ENCODE measurements at places on chromosomes 2 and 18.
A peak's percentile ranks its signal among the peaks of the same experiment; 100 is the strongest.

GRCh38 chr2:235544689-235544969, 50.8 kb downstream of the AGAP1 start:
- no peak for DNase-seq

GRCh38 chr2:85846411-85846810, 42.4 kb downstream of the ST3GAL5 start:
- DNase-seq: no peak

DNA sequence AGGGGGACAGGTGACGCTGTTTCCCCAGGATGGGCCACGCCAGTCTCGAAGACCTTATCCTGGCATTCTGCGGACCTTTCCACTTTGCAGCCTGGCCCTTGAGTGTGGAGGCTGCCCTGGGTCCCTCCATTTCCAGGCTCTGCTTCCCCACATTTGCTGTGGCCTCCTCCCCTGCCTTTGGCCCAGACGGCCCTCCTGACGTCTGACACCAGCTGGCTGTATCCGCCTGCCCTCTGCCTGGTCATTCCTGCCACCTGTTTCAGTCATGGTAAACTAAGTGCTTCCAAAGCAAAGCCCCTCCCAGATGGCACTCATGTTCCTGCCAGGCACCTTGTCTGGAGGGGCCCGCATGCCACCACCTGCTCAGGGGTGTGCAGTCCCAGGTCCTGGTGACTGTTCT, 95.1 kb downstream of the ASB1 start:
- DNase-seq: no peak

- no peak for DNase-seq
Measured at GRCh38 chr18:26710470-26711096, 154.9 kb downstream of the AQP4 start.

- no peak for DNase-seq
Measured at GRCh38 chr2:84897773-84898172, 7.7 kb upstream of the TMSB10 start.

GRCh38 chr2:73886357-73886756, 6.5 kb upstream of the ACTG2 start:
- no peak for DNase-seq

DNA sequence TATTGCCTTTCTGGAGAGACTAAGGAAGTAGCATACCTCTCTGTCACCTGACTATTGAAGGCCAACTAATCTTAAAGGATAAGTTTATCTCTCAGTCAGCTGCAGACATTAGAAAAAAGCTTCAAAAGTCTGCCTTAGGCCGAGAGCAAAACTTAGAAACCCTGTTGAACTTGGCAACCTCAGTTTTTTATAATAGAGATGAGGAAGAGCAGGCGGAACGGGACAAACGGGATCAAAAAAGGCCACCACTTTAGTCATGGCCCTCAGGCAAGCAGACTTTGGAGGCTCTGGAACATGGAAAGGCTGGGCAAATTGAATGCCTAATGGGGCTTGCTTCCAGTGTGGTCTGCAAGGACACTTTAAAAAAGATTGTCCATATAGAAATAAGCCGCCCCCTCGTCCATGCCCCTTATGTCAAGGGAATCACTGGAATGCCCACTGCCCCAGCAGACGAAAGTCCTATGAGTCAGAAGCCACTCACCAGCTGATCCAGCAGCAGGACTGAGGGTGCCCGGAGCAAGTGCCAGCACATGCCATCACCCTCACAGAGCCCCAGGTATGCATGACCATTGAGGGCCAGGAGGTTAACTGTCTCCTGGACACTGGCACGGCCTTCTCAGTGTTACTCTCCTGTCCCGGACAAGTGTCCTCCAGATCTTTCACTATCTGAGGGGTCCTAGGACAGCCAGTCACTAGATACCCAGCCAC, 61.5 kb upstream of the FAM98A start:
- DNase-seq: no peak

GRCh38 chr2:155815851-155816250, 516.7 kb downstream of the NR4A2 start:
- DNase-seq: no peak

- DNase-seq: no peak
Measured at GRCh38 chr2:65800998-65801397, 368.6 kb upstream of the SPRED2 start.

DNA sequence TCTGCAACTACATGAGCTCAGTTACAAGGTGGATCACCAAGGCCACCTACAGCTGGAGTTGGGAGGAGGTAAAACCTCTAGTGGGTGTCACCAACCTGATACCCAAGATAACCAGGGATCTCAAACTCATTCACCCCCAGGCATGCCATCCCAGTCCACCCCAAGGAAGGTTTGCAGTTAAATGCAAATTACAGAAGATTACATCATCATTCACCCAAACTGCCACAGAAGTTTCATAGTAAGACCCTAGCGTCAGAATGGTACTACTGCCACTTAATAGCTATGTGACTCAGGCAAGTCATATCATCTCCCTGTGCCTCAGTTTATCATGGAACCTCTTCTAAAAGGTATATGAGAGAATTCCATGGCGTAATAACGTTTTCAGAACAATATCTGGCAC, 111.2 kb downstream of the MYO5B start:
- no peak for DNase-seq

DNA sequence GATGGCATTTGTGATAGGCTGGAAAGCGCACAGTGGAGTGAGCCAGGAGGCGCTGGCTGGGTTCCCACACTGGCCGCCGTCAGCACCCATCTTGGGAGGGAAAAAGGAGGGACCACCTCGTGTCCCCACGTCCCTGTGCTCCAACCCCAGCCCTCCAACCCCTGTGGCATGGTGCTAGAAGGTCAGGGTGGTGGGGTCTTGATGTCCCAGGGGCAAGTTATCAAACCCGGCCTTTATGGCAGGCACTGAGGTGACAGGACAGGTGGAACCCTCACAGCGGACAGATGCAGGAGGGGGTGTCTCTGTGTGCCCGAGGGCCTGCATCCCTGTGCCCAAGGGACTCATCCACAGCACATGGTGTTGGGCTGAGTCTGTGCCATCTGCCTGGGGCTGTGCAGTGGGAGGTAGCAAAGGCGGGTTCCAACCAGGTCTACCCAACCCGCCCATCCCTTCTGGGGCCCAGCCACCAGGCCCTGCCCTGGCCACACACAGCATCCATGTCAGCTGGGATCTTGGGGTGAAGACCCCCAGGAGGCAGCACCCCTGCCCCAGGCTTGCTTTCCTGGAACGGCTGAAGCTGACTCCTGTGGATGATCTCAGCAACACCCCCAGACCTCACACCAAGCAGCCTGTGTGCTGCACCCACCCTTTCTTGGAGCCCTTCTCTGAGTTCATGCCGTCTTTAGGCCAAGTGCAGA, 246.1 kb downstream of the NDUFA10 start:
- DNase-seq: peak; percentile 33

GRCh38 chr2:189580241-189580651, 340 bp downstream of the SLC40A1 start:
- peak; percentile 60 for DNase-seq

DNA sequence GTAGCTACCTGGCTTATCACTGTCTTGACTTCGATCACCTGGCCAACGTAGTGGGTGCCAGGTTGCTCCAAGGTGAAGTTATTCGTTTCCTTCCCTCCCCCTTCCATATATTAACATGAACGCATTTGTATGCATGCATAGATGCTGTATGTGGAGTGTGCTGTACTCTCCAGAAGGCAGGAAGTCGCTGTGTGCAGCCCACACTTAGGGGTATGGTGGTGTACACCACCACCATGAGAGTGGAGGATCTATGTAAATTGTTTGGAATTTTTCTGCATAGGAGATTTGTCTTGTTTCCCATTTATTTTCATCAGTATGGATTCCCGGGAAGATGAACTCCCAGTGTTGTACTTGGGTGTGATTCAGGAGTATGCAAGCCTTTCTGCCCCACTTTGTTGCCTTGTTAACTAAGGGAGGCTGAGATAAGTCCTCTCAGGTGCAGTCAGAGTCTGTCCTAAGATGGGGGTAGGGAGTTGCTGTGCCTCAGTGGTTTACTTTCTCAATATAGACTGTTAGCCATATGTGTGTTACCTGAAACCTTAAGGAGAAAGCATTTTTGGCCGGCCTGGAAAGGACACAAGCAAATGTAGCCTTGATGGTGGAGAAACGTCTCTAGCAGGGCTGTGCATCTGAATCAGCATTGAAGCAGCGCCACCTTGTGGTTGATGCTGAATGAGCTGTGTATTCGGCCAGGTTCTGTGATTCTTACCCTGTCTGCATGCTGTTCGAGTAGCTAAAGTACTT, 149.8 kb downstream of the TANC1 start:
- peak; percentile 85 for DNase-seq

- DNase-seq: no peak
Measured at GRCh38 chr2:234091883-234092282, 41.4 kb downstream of the SPP2 start.

GRCh38 chr18:6256521-6256920, 158.2 kb downstream of the L3MBTL4 start:
- no peak for DNase-seq

GRCh38 chr2:127620866-127621265, 25.1 kb upstream of the GPR17 start:
- no peak for DNase-seq

DNA sequence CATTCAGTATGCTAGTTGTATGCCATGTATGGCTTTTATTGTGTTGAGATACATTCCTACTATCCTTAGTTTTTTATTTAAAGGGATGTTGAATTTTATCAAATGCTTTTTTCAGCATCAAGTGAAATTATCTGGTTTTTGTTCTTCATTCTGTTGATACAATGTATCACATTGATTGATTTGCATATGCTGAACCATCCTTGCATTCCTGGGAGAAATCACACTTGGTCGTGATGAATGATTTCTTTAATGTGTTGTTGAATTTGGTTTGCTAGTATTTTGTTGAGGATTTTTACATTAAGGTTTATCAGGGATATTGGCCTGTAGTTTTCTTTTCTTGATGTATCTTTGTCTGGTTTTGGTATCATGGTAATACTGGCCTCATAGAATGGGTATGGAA, 49.7 kb downstream of the CD28 start:
- no peak for DNase-seq

DNA sequence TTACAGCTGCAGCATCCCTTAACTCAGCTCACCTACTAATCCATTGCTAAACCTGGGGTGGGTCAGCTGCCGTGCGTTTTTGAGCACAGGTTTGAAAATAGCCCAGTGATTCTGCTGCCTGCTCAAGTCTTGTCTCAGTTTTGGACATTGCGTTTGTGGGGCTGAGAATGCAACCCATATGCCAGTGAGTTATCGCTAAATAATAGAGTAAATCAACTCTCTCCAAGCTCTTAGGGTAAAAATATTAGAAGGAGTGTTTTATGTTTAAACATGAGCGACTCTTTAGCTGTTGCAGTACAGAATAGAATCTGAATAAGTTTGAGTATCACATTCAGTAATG, 2.1 kb downstream of the TSHZ1 start:
- no peak for DNase-seq

- no peak for DNase-seq
Measured at GRCh38 chr2:83368916-83369315, 1090.2 kb downstream of the SUCLG1 start.

GRCh38 chr2:37402636-37403035, 58.2 kb downstream of the QPCT start:
- DNase-seq: peak; percentile 7

- DNase-seq: no peak
Measured at GRCh38 chr2:110726285-110726684, 6.1 kb upstream of the ACOXL start.

DNA sequence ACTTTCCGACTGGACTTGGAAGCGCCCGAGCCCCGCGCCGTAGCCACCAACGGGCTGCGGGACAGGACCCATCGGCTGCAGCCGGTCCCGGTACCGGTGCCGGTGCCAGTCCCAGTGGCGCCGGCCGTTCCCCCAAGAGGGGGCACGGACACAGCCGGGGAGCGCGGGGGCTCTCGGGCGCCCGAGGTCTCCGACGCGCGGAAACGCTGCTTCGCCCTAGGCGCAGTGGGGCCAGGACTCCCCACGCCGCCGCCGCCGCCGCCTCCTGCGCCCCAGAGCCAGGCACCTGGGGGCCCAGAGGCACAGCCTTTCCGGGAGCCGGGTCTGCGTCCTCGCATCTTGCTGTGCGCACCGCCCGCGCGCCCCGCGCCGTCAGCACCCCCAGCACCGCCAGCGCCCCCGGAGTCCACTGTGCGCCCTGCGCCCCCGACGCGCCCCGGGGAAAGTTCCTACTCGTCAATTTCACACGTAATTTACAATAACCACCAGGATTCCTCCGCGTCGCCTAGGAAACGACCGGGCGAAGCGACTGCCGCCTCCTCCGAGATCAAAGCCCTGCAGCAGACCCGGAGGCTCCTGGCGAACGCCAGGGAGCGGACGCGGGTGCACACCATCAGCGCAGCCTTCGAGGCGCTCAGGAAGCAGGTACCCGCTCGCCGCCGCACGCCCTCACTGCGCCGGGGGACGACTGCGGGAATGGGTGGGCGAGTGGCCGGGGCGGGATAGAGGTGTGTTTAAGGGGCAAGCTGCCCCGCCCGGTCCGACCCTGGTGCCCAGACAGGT, 713 bp downstream of the ATOH8 start:
- peak; percentile 87 for DNase-seq

DNA sequence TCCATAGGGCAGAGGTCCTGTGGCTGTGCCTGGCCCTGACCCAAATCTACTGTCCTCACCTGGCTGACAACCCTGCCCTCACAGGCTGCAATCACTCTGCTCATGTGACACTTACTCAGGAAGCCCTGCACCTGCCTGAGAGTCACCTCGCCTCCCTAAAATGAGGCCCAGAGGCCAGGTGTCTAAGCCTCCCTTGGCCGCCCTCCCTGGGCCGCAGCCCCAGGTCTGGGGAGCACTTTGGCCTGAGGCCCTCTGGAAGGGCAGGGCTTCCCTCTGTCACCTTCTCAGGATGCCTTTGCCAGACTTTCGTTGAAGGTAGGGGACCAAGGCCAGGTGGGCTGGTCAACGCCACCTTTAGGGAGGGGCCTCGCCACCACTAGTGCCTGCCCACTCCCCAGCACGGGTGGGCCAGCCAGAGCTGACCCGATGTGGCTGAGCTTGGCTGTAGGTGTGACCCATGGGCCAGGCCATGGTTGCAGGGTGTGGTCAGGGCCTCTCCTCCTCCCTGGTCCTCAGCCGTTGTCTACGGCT, 6.1 kb upstream of the GPC1 start:
- DNase-seq: no peak

- DNase-seq: no peak
Measured at GRCh38 chr2:159065313-159065712, 96.9 kb downstream of the TANC1 start.

DNA sequence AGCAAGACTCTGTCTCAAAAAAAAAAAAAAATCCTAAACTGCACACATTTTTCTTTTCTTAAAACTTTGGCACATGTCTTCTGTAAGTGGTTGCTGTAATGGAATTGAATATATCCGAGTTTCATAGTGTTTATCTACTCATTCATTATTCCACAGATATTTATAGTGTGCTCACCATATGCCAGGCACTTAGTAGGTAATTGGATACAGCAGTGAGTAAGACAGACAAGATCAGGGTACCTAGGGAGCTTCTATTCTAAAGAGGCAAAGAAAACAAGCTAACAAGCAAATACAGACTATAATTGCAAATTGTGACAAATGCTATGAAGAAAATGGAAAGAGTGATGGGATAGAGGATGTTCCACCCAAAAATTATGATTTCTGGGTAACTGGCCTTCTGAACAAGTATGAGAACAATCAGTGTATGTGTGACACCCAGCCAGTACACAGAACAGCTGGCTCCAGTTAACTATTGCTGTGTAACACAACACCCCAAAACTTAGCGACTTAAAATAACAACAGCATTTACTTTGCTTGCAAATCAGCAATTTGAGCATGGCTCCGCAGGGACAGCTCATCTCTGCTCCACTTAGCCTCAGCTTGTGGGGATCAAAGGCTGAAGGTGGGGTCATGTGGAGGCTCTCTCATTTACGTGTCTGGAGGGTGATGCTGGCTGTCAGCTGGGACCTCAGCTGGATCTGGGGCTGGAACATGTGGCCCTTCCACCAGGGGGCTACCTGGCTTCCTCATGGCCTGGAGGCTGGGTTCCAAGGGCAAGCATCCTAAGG, 224.9 kb downstream of the INSIG2 start:
- DNase-seq: no peak

GRCh38 chr2:200127848-200128247, 172.5 kb downstream of the MAIP1 start:
- DNase-seq: no peak
